Esophagus squamous epithelium (tissue), 5 donors: ENCODE measurements at places on chromosomes 7 and 10.

DNA sequence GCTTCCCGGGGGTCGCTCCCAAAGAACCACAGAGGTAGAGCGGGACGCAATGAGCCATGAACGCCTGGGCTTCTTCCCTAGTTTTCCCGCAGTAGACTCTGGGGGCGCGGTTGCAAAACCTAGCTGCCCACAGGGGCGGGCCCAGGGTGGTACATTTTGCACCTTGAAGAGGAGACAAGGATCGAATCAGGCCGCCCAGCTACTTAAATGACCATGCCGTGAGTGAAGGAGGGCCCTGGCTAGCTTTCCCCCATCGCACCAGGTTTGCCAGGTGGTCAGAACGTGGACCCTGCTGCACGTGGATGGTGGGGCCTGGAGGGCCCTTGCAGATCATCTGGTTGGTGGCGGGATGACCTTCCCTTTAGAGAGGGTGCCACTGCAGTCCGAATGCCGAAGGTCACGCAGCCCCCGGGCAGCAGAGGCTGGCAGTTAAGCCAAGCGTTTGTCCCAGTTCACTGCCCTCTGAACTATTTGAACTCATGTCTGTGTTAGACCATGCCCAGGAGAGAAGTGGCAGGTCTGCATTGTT, 604 bp upstream of the SHTN1 start:
- no peak for DNase-seq

DNA sequence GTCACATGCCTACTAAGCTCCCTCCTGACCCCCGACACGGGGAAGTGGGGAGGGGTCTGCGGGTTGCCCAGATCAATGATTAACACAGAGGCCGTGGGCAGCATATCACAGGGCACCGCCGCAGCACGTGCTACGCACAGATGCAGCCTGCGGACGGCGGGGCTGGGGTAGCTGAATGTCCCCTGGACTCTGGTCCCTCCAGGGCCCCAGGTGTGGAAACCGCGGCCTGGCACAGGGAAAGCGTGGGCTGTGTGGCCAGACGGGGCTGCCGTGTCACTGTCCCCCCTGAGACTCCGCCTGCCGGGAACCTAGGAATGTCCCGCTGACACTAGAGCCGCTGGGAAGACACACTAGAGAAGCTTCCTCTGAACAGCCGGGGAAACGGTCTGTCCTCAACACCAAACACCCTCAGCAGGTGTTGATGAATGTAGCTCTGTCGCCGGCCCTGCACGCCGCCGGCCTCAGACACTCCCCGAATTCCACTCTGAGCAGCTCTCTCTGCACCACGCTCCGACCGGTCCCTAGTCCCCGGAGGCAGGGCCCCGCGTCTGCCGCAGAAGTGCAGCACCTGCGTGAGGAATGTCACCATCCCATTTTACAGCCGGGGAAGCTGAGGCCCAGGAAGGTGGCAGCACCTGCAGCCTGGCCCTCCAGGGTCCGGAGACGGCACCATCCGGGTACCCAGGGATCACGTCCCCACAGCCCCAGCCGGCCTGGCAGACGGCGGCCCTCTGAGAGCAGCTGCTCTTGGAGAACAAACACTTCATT, 33.4 kb upstream of the PDGFA start:
- no peak for DNase-seq

DNA sequence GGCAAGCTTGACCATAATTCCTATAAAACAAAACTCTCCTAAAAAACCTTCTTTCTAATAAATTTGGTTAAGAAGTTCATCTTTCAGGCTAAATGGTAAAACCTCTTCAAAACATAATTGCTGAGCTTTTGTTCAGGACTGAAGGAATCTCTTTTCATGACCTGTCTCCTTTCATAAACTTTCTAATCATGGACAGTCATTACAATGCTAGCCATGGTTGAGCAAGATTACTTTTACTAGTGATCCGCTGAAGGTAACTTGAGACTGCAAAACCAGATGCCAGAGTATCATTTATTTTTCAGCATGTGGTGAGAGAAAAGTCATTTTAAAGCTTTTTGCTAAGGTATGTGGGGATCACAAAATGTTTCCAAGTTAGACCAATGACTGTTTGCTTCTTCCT, 186.4 kb upstream of the RHOBTB1 start:
- DNase-seq = no peak

GRCh38 chr10:57917019-57917418, 350.7 kb downstream of the IPMK start:
- no peak for DNase-seq

- DNase-seq = no peak
Measured at GRCh38 chr10:44394696-44395381, 9.9 kb upstream of the CXCL12 start.

DNA sequence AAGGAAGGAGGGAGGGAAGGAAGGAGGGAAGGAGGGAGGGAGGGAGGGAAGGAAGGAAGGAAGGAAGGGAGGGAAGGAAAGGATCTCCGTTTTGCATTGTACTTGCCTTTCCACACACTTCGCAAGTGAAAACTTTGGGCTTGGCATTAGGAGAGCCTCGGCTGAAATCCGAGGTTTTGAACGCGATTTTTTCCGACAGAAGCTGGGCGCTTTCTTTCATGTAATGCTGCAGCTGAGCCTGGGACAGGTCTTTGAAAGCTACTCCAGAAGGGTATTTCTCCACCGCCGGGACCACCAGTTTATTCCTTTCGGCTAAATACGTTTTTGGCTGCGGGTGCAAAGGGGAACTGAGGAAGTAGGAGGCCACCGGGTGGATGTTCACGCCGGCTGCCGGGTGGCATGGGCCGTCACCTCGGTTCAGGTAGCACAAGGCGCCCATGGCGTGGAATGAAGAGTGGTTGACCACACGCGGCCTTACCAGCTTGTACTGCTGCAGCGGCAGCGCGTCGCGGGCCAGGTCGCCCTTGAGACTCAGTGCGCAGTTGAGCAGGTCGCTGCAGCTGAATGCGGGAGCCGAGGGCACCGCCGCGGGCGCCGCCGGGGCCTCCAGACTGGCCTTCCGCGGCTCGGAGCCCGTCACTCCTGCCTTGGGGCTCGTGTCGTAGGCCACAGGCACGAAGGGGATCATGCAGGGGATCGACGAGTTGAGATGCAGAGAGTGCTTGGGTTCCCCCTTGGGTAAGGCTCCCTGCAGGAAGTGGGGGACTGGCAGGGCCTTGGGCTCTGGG, 825 bp downstream of the FEZF1 start:
- no peak for DNase-seq

DNA sequence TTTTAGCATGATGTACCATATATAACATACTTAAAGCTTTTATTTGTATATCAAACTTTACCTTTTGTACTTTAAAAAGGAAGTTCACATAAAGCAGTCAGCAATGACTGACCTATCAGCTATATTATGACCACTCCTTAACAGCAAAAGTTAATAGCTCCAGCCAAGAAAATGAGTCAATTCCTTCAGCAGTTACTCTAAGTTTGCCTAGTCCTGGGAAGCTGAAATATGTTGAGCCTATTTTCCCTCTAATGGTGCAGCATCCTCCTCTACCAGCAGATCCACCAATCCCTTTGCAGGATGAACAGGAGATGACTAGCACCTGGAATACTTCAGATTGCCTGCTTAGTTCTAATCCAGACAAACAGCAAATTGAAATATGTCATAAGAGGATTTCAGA, 64.2 kb downstream of the CUL2 start:
- no peak for DNase-seq

DNA sequence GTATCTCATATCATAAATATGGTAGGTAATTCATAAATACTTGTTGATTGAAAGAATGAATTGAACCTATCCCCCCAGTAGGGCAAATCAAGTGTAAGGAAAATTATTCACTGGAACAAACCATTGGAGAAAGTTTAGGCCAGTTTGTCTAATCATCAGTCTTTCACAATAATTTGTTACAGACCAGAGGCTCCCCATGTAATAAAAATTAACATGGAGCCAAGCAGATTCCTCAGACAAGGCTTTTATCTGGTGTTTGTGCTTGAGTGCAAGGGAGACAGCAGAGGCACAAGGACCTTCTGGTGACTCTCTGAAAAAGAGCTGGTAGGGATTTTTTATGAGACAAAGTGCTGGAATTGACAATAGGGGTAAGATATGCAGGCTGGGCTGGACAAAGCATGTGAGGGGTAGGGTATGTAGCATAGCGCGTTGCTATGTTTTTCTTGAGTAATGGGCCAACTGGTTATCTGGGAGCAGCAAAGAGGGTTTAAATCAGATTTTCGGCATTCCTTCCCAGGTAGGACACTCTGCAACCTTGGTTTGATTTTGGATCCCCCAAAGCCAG, 7.8 kb upstream of the PANK1 start:
- no peak for DNase-seq

DNA sequence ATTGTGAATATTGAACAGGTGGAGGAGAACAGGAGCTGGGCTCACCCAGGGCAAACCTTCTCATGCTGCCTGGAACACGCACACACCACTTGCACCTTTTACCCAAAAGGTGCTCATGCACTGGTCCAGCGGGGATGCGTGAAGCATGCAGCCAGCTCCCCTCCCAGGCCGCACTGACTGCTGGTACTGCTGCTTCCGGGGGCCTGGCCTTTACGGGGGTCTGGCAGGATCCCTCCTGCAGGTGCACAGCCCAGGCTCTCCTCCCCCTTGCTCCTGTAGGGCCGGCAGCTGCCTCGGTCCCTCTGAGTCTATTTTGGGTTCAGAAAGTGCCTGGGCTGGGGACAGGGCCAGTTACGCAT, 221.7 kb downstream of the DNAJB6 start:
- DNase-seq = no peak

GRCh38 chr7:129798616-129799349, 154.0 kb downstream of the UBE2H start:
- no peak for DNase-seq

DNA sequence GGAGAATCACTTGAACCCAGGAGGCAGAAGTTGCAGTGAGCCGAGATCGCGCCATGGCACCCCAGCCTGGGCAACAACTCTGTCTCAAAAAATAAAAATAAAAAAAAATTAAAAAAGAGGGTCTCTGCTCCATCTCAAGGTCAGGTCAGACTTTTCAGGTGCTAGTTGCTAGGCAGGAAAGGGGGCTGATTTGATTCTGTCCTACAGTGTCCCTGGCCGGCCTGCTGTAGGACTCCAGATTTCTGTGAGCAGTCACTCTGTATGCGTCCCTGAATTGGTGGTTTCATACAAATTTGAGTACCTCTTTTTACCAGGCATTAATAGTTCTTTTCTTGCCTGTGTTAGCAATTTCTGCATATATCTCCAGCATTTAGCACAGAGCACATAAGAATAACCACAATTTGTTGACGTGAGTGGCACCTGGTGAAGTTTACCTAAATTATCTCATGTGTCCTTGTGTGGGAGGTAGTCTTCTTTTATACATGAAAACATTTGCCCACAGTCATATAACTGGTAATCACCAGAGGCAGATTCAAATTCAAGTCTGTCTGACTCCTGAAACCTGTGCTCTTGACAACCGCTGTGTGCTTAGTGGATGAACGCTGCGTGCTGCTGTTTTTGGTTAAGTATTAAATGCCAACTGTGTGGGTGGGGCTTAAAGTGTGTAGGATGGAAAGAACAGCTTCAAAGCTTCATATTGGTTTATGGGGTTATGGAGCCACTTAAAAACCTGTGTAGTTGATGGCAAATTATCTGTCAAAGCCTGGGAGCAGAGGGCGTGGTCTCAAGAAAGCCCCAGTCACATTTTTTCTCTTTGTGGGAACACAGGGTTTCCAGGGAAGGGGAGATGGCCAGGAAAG, 3.2 kb upstream of the ZNF775 start:
- DNase-seq = no peak

GRCh38 chr10:62541811-62542210, 167.6 kb downstream of the ZNF365 start:
- no peak for DNase-seq

GRCh38 chr7:92259610-92260247, 14.0 kb downstream of the ANKIB1 start:
- DNase-seq = no peak

DNA sequence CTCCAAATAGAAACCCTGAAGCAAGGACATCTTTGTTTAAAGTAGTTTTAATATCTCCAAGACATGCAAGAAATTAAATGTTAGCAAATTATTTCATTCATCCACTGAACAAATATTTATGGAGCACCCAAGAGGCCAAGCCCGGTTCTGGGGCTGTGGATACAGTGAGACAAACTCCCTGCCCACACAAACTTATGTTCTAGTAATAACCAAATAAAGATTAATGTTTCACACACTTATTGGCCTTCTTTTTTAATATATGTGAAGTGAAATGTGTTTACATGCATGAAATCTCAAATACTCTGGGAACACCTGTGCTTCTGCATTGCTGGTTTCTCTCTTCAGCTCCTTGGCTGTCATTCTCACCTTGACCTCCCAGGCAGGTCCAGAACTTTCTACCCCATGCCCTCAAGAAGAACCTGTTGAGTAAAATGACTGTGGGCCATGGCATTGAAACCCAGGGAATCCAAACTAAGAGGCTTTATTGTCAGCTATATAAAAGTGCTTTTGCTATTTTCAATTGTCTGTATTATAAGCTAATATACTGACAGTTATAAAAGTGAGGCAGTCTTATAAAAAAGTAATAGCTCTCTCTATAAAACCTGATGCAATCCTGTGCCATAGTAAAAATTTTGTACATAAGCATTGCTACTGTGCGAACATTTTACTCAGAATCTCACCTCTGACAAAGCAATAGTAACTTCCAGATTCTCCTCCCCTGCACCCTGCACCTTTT, 43.7 kb downstream of the SVIL start:
- no peak for DNase-seq

DNA sequence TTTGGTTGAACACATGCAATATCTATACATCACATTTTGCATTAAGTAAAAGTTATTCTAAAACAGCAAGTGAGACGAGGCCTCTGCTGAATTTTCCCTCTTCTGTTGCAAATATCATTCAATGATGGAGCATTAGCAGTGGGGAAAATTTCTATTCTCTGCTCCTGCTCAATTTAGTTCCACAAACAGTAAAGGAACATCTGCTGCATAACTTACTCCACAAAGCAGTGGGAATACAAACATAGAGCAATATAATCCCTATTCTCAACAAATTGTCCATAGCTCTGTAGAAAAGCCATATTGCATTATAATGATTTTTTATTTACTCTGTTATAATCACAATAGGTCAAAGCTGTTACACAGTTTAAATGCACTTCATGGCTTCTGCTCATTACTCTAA, 5.9 kb downstream of the AGR3 start:
- DNase-seq = no peak

GRCh38 chr7:66928388-66928787, 7.4 kb downstream of the TMEM248 start:
- DNase-seq = no peak

DNA sequence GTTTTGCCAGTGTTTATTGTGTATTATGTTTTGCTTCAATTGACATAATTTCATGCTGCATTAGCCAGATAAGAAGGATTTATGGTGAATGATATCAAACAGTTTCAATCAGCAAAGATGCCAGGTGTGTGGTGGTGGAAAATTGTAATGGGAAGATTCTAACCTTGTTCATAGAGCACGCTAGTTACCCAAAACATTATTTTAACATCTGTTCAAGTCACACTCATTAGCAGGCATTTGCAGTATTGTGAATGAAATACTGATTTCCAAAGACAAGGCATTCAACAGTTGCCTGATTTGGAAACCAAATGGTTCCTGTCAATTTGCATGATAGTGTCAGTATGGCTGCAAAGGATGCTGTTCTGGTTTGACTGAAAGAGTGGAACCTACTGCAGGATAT, 129.7 kb downstream of the EPC1 start:
- no peak for DNase-seq

- DNase-seq = no peak
Measured at GRCh38 chr10:12902135-12902572, 99.4 kb downstream of the CCDC3 start.
